ENCODE measurements at places on chromosomes 11 and 22.

- peak; percentile 31 for DNase-seq
These were observed at the start of gene VWA5A for GRCh38 chr11:124114942-124115781. VWA5A (plus strand) TSS chr11:124115450; CDS start chr11:124117512, 2,062 bp downstream.

DNA sequence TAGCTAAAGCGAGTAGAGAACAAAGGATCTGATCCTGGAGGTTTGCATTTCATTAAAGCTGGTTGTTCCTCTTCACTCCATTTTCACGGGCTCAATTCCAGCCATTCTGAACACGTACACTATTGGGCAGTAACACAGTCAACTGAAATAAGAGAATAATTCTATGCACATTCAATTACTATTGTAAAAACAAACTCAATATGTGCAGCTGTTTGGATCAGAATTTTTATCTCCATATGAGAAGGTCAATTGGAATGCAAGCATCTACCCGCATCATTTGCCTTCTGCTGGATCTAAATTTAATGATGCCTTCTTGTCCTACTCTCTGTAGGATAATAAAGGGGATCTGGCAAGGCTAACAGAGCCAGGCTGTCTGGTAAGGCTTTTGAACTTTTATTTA is 562.8 kb upstream of the CCDC179 start:
- DNase-seq, result no peak

- no peak for DNase-seq
These were observed 14.2 kb downstream of the TMEM121B start for GRCh38 chr22:17106785-17107546.

GRCh38 chr11:130042093-130042591 is 27.6 kb upstream of the APLP2 start:
- DNase-seq, result no peak

DNA sequence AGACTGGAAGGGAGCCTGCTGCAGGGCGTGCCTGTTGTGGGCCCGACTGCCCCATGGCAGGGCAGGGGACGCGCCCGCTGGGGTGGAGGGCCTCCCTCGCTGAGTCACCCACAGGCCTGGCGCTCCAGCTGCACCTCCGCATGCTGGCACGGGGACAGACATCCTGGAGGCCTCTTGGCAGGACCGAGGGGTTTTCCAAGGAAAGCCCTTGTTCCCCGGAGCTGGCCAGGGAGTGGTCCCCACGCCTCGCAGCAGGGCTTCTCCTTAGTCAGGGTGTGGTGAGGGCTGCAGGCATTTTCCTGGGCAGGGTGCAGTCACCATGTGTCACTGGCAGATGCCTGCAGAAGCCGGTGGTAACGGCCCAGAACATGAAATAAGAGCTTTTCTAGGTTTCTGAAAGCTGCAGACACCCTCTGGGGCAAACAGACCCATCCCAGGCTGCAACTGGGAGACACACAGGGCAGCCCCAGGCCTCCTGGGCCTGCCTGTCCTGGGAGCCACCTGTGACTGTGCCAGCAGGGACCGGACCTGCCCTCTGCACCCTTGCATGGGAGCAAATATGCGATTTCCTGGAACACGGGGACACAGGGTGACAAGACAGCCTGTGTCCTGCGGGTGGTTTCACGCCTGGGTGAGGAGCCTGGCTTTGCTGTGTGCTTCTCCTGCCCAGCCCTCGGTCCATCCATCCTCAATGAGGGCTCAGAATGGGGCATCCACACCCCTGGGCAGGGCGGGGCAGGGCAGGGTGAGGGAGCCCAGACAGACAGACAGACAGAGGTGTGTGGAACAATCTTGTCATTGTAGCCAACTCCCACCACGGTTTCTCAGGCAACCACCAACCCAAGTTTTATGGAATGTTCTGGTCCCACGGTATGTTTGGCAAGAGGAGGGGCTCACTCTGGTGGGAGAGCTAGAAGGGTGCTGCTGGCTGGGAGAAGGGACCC is 43.2 kb upstream of the FADD start:
- DNase-seq, result no peak

DNA sequence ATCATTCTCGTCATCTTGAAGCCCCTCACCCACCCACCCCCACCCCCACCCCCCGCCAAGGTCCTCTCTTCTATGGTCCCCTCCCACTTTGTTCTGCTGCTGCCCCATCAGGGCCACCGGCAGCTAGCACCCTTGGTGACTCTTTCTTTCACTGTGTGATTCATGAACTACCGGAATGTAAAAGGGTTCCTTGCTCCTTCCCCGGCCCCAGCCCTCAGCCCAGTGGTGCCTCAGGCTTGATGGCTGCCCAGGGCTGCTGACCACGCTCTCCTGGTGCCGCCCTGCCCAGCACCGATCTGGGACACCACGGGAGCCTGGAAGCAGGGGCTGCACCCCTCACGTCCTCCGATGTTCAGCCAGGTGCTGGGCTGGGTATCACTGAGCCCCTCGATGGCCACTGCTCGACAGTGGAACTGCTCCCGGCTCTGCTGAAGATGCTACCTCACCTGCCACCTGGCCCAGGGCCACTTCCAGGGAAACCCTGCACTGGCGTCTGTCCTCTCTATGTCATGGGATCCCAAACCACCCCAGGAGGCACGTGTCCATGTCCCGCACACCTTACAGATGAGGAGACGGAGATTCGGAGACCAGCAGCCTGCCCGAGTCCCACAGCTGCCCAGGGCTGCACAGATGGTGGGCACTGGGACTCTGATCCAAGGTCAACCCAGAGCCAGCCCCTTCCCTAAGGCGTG is 39.7 kb downstream of the IGLL5 start:
- DNase-seq, result no peak

DNA sequence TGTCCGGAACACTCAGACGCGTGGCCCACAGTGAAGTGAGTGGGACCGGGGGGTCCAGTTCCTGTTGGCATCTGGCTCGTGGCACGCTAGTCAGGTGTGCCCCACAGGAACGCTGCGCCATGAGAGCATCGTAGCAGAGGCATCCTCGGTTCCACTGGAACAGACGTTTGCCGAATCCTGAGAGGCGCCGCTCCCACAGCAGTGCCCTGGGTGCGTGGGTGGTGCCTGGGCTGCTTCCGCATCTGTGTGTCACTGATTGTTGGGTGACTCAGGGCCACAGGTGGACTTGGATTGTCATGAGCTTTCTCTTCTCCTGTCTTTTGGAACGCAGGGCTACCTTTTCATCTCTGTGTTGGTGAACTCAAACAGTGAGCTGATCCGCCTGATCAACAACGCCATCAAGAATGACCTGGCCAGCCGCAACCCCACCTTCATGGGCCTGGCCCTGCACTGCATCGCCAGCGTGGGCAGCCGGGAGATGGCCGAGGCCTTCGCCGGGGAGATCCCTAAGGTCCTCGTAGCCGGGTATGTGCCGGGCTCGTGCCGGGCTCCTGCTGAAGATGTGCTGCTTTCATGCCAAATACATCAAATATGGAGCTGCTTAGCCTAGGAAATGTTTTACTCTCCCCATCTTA is 46.2 kb downstream of the AP2A2 start:
- no peak for DNase-seq

GRCh38 chr22:50242406-50242949 is 2.3 kb downstream of the TUBGCP6 start:
- DNase-seq, result no peak

DNA sequence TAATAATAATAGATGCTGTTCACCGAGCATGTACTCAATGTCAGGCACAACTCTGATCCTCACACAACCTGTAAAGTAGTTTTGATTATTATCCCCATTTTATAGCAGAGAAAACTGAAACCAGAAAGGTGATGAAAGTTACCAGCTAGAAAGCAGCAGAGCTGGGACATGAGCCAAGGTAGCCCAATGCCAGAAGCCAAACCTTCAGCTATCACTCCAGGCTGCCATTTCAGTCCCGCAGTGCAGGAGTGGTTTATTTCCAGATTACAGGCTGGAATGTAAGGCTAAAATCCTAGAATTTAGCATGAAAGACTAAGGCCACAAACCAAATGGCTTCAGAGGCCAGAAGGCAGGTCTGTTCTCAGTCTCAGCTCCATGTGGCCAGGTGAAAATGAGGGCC is 108.8 kb downstream of the TENM4 start:
- no peak for DNase-seq

- DNase-seq, result no peak
These were observed 240.7 kb upstream of the B3GAT1 start for GRCh38 chr11:134652586-134653255.

DNA sequence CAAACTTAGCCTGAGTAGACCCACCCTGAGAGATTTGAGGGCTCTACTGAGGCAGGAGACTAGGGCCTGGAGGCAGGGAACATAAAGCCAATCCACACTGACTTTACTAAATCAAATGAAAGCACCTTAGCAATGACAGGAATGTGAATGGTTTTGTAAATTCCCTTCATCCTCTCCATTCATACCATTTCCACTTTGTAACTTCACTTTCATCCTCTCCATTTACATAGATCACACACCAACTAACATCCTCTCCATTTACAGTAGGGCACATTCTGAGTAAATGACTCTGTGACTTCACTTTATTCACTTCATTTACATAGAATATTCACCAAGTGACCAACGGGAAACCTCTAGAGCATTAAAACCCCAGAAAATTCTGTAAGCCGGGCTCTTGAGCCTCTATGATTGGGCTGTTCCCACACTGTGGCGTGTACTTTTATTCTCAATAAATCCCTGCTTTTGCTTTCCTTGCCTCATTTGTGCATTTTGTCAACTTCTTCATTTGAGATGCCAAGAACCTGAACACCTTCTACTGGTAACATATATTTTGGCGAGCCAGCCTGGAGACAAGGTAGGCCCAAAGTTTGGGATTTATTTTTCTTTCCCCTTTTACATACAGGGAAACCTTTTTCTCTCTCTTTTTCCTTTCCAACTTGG is 82.9 kb downstream of the PIWIL4 start:
- no peak for DNase-seq

DNA sequence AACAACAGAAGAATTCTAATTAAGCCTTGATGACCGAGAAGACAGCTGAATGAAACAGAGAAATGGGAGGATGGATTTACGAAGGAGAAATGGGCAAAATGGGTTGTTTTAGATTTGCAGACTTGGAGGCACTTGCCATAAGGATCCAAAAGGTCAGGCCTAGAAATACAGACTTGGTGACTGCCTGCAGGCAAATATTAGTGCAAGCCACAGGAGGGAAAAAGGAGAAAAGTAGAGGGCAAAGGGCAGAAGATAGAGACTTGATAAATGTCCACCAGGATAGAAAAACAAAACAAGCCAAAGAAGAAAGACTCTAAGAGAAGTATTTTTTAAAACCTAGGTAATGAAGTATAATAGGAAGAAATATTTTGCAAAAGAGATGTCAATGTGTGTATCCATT is 13.1 kb downstream of the CCDC34 start:
- DNase-seq, result no peak

DNA sequence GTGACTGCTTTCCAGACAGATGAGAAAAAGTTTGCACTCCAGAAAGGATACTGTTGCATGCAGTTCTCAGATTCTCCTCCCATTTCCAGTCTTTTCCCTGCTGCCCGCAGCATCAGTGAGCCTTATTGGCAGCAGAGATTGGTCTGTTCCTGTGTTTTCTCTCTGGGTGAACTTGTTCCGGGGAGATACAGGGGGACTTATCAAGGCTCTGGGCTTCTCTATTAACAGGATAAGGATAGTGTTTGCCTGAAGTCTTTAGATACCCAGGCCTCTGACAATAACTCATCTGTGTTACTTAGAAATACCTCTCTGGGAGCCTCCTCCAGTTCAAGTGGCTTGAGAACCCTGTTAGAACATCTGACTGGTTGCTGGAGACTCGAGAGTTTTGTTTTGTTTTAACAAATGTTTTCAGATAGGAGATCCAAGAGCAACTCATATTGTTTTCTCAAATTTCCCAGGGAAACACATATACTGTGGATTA is 154.7 kb downstream of the BLID start:
- DNase-seq, result no peak

GRCh38 chr11:130545449-130546072 is 97.1 kb downstream of the ADAMTS15 start:
- no peak for DNase-seq

All from anterior cingulate cortex (tissue), 58 donors.